ENCODE measurements at places on chromosomes 1 and 21.

DNA sequence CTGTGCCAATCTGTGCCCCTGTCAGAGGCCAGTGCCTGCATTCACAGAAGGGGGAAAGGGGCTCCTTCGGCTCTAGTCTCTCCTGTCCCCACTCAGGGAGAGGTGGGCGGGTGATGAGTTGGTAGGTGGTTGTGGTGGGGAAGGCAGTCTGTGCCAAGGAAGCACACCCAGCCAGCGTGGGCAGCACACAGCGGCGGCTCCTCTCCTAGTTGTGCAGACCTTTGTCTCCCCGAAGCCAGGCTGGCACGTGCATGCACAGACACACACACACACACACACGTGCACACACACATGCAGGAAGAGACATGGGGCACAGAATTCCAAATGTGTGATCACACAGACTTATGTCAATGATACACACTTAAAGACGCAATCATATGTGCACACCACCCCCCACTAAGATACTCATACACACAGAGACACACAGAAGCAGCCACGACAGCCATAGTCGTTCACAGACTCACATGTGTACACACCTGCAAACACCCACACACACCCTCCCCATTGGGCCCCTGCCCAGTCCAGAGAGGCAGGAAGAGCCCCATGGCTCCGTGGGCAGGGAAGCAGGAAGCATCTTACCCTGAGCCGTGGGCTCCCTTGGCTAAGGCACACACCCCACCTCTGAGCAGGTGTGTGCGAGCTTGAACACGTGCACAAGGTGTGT is 16.4 kb downstream of the RIMS3 start:
- no peak for DNase-seq

- no peak for DNase-seq
These were observed 402.9 kb downstream of the PTPRU start for GRCh38 chr1:29639156-29639736.

DNA sequence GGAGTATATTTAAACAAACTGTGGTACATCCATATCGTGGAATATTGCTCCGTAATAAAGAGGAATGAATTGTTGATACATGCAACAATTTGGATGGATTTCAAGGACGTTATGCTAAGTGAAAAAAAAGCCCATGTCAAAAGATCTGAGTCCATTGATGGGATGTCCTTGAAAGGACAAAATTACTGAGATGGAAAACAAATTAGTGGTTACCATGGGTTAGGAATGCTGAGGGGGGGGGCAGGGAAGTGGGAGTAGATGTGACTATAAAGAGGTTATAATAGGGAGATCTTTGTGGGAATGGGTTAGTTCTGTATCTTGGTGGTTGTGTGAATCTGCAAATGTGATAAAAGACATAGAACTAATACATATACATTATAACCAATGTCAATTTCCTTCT is 409.3 kb downstream of the SRGAP2C start:
- DNase-seq = no peak

DNA sequence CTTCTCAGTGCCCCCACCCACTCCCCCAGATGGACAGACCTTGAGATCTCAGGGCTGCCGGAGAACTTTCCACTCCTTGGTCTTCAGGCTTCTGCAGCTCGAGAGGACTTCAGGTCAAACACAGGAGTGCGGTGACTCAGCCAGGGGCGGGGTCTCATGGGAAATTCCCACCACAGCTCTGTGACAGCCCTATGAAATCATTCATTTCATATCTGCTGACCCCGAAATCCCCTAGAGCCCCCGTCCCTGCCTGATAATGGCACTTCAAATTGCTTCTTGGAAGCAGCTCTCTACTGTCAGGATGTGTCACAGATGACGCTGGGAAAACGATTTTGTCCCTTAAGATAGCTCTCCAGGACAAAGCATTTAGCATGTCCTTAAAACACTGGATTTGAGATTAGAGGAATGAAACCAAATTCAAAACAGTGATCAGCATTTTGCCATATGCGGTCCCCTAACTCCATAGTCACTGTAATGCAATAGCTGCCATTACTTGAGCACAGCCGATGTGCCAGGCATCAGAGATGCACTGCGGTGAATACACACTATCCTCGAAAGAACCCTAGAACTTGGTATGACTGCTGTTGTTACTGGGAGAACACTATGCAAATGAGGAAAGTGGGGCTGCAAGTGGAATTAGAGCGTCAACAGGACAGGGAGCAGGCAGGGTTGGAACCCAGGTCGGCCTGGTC is at the start of gene TNFRSF9:
Gene TNFRSF9, minus strand, starts transcription at position 95 of the 692 bp plus-strand sequence. CDS start 845 bp downstream, outside the sequence.
- DNase-seq = no peak

GRCh38 chr1:6269720-6270400 is 9.0 kb upstream of the GPR153 start:
- DNase-seq = no peak

DNA sequence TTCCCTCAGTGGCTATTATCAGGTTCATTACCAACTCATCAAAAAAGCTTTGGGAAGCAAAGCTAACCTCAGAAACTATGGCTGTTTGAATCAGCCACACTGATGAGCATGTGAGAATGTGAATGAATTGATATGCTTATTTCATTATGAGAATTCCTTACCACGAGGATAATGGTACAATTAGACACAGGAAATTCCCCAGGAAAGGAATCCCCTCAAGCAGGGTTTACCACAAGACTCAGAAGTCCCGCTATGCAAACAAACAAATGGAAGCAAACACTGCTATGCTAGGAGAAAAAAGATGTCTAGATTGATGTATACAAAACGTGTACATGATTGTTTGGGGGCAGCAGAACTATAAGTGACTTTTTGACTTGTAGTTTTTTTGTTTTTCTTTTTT is 205.0 kb downstream of the HMCN1 start:
- DNase-seq = no peak

GRCh38 chr1:151325646-151326429 is 1.4 kb downstream of the PI4KB start:
- DNase-seq = no peak

DNA sequence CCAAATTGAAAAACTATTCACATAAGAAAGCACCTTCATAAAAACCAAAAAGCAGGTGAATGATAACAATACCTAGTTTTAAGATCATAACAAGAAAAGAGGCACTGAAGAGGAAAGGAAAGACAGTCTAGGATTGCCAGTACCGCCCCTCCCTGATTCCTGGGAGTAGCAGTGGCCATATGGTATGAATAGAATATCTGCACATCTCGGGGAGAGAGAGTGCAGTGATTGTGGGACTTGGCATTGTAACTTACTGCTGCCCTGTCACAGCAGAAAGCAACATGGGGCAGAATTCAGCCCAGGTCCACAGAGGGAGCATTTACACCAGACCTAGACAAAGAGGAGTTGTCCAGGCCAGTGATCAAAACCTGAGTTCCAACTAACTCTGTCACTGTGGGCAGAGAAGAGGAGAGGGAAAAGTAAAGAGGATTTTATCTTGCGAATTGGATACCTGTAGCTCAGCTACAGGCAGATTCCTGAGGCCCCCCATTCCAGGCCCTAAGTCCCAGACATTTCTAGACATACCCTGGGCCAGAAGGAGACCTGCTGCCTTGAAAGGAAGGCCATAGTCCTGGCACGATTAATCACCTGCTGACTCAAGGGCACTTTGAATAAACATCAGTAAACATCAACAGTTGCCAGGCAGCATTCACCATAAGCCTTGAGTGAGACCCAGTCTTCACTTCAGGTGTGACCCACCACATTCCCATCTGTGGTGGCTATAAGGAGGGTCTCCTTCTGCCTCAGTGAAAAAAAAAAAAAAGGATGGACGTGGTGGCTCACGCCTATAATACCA is 397.5 kb downstream of the TGFB2 start:
- no peak for DNase-seq

DNA sequence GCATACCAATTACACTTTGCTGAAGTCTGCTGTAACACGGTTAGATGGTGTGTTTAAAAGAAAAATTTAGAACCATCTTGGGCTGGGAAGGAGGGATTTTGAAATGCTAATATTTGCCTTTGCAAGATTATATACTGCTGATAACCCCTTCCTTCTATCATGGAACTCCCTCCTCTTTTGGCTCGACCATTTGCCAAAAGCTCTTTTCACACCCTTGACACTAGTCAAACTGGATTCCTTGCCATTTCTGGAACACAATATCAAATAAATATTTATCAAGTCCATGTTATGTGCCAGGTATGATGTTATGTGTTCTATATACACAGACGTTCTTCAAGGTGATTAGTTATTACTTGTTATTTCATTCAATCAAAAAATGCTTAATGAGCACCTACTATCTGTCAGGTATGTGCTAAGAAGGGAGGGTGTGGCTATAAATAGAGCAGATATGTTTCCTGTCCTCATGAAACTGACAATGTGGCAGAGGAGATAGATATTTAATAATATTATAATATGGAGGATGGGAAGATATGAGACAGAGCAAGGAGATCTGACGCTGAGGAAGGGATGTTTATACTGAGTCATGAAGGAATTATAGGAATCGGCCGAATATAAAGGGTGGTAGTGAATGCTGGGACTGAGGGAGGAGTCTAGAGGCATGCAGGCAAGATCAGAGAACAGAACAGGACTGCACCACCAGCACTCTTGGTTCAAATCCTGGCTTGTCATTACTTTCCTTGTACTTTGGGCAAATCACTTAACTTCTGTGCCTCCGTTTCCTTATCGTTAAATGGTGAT is 16.1 kb upstream of the XPR1 start:
- no peak for DNase-seq

DNA sequence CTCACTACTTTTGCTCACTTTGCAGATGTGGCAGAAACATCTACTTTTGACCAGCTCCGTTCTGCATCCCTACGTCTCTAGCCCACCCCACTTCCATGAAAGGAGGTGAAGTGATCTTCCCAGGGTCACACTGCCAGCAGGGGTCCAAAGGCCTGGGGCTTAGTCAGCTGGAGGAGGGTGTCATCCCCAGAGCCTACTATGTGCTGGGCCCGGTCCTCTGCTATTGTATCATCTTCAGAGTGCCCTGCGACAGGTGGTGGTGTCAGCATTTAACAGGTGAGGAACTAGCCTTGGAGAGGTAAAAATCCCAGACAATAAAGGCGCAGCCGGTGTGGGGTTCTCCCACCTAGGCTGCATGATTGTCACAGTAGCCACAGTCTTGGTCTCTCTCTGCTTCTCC is 5.6 kb upstream of the BSND start:
- DNase-seq = no peak

- no peak for DNase-seq
These were observed 16.8 kb upstream of the GPR157 start for GRCh38 chr1:9145714-9146113.

DNA sequence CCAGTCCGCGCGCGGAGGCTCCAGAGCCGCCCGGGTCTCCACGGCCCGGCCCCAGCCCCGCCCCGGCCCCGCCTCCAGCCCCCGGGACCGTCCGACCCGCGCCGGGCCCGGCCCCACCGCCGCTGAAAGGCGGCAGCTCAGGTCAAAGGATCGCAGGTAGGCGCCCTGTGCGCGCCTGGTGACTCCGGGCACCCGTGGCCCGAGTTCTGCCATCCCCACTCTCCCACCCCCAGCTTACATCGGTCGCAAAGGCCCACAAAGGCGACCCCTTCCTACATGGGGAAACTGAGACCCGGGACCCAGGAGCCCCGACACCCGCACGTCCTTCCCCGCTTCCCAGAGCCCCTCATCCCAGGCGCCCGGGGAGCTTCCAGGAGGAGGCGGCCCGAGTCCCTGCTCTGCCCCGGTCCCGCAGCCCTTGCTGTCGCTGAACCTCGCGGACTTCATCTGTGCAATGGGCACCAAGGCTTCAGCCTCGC is at the start of gene TMEM200B:
Gene TMEM200B, minus strand, starts transcription at position 17 of the 479 bp plus-strand sequence. CDS start 2,075 bp downstream, outside the sequence.
- DNase-seq = peak; percentile 71

GRCh38 chr1:76070538-76070937 is 4.0 kb upstream of the ST6GALNAC3 start:
- DNase-seq = no peak

DNA sequence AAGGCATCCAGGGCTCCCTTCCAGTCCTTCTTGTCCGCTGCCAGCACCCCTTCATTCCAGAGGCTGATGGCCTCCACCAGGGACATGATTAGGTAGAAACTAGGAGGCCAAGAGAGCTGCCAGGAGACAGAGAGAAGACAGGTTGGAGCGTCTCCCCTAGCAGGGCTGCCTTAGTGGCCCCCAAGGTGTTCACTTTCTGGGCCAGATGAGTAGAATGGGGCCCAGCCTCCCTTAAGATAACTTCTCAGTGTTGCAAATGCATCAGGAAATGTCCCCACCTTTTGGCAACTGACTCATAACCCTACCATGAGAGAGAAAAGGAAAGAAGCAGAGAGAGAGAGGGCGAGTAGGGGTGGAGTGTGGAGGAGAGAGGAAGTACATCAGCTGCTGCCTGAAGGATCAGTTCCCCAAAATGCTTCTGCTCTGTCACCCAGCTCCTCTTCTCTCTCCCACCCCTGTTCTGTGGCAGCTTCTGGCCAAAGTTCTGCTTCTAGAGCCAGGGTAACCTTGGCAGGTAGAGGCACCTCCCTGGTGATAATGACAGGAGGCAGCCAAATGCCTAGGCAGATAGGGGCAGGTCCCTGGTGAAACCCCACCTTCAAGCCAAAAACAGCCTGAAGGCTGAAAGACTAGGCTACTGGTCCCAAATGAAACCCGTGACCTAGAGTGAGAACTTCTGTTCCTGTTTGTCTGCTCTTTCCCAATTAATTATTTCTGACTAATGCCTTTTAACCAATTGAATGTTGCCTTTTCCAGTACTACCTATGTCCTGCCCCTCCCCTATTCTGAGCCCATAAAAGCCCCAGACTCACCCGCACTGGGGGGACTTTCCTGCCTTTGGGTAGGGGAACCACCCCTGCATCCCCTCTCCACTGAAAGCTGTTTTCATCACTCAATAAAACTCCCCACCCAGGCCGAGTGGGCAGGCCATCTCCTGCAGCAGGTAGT is at the start of gene NCF2:
Gene NCF2, minus strand, starts transcription at position 216 of the 948 bp plus-strand sequence. Its CDS starts 130 bp downstream, at position 86.
- no peak for DNase-seq

- DNase-seq = no peak
These were observed 3.9 kb upstream of the COL16A1 start for GRCh38 chr1:31707711-31708110.

DNA sequence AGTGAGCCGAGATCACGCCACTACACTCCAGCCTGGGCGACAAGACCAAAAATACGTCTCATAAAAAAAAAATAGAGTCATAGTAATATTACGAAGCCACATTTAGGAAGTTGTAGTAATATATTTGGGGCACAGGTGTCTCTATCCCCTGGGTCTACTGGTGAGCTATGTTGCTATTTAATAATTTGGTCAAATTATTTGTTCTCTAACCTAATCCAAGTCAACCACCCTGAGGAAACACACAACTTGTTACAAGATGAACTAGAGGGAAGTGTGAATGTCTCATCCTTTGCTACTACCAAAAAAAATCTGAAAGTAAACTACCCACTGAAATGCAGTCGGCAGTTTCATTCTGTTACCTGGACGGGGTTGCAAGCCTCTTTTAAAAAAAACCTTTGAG is 35.3 kb downstream of the RGS8 start:
- no peak for DNase-seq

GRCh38 chr1:90045853-90046563 is 51.1 kb downstream of the ZNF326 start:
- DNase-seq = no peak

- no peak for DNase-seq
These were observed 368.6 kb upstream of the VAMP3 start for GRCh38 chr1:7402548-7402850.

DNA sequence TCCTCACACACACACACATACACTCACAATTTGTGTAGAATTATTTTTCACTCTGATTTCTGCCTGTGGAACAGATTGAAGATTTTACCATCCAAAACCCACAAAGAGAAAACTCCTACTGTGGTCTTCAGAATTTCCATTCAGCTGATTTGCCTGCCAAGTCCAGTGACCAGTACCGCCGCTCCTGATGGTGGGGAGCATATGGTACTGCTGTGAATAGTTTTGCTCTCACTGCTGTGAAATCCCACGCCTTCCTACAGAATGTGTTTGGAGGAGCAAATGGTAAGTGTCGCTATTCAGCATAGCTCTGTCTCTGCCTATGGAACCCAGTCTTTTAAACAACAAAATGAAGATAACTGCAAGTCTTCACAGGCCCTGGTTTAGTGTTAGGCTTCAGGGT is 629.5 kb downstream of the LMO4 start:
- DNase-seq = no peak

- DNase-seq = no peak
These were observed 19.0 kb downstream of the BACE2 start for GRCh38 chr21:41186755-41187536.
